Natural killer cell (primary cell): ENCODE measurements at places on chromosomes 13 and 19. TPM values are rescaled to one million over a fixed set of nuclear protein-coding genes. Genes with fewer than 3 reads are reported as not detected.

- H3K4me1 ChIP-seq = peaks cover 18% of the 10 kb centered on the region
- DNase-seq = peak; percentile 82
- peak overlapping the region; percentile 23 for H3K27ac ChIP-seq
- no peaks in the 10 kb centered on the region for H3K36me3 ChIP-seq
Measured at GRCh38 chr19:2455851-2456570, 748 bp downstream of the LMNB2 start.

DNA sequence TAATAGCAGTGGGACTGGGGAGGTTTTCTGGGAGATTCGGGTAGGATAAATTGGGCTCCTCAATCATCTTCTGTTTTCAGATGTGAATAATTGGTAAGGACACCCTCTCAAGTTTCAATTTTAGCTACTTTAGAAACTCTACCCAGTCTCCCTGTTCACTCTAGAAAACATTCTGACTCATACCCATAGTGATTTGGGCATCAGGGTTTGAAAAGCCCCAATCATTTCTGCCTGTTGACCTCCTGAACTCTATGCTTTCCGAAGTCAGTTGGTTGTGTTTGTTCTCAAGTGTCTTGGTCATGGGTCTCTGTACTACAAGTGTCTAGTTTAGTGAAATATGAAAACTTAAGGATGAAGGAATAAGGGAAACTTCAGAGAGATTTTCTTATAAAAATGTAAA lies 911.3 kb upstream of the GPC6 start:
- H3K36me3 ChIP-seq = no peaks in the 10 kb centered on the region
- no peaks in the 10 kb centered on the region for H3K27me3 ChIP-seq
- DNase-seq = no peak
- no peak overlapping the region for H3K4me3 ChIP-seq
- no peaks in the 10 kb centered on the region for H3K4me1 ChIP-seq

- peak; percentile 40 for DNase-seq
- H3K27me3 ChIP-seq = no peaks in the 10 kb centered on the region
- H3K4me1 ChIP-seq = peaks cover 12% of the 10 kb centered on the region
- no peaks in the 10 kb centered on the region for H3K36me3 ChIP-seq
- no peak overlapping the region for H3K4me3 ChIP-seq
Measured at GRCh38 chr13:40599124-40599523, 67.3 kb downstream of the FOXO1 start.

DNA sequence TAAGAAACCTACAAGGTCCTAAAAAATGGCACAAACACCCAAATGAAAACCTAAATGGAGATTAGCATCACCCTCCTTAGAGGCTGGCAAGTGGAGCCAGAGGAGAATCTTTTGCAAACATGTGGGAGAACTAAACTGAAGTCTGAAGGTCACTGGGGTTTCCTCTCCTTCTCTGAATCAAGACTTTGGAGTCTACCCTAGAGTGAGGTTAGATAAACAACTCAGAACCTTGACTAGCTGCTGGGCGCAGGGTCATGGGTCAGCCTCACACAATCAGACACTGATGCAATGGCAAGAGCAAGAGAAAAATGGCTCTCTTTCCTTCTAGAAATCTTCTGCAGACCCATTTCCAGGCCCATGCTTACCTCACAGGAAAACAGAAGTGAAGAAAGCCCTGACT lies 165.8 kb downstream of the KCTD12 start:
- H3K4me1 ChIP-seq = peaks cover 8% of the 10 kb centered on the region
- no peak overlapping the region for H3K27ac ChIP-seq
- H3K36me3 ChIP-seq = no peaks in the 10 kb centered on the region
- no peaks in the 10 kb centered on the region for H3K27me3 ChIP-seq

- peaks cover 34% of the 10 kb centered on the region for H3K36me3 ChIP-seq
- no peaks in the 10 kb centered on the region for H3K27me3 ChIP-seq
- peak; percentile 48 for DNase-seq
- peak overlapping the region; percentile 61 for H3K4me3 ChIP-seq
Measured at GRCh38 chr19:6423499-6424194, 964 bp downstream of the KHSRP start.

DNA sequence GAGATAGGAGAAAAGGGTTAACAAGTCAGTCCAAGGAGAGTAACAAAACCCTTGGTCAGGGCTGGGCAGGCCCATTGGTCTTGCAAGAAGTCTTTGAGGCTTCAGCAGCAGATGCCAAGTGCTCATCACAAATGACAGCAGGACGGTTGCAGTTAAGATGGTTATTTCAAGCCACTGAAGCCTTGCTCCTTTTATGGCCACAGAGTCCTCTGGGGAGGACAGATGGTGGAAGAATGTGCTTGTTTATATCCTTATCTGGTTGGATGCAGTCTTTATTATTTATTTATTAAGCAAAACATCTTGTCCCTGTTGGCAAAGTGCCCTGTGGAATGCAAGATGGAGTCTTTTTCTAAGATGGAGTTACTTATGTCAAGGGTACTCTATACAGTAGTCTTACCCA lies 19.2 kb upstream of the ZNF331 start:
- no peak overlapping the region for H3K27ac ChIP-seq
- H3K4me1 ChIP-seq = peaks cover 17% of the 10 kb centered on the region
- DNase-seq = no peak
- no peaks in the 10 kb centered on the region for H3K36me3 ChIP-seq
- no peaks in the 10 kb centered on the region for H3K27me3 ChIP-seq
- no peak overlapping the region for H3K4me3 ChIP-seq

MPND gene
- 38.4 TPM for total RNA-seq

ZNF581 gene
- 19.0 TPM for total RNA-seq

ZNF486 gene
- 6.8 TPM for total RNA-seq

GPR12 gene
- not detected for total RNA-seq

DNA sequence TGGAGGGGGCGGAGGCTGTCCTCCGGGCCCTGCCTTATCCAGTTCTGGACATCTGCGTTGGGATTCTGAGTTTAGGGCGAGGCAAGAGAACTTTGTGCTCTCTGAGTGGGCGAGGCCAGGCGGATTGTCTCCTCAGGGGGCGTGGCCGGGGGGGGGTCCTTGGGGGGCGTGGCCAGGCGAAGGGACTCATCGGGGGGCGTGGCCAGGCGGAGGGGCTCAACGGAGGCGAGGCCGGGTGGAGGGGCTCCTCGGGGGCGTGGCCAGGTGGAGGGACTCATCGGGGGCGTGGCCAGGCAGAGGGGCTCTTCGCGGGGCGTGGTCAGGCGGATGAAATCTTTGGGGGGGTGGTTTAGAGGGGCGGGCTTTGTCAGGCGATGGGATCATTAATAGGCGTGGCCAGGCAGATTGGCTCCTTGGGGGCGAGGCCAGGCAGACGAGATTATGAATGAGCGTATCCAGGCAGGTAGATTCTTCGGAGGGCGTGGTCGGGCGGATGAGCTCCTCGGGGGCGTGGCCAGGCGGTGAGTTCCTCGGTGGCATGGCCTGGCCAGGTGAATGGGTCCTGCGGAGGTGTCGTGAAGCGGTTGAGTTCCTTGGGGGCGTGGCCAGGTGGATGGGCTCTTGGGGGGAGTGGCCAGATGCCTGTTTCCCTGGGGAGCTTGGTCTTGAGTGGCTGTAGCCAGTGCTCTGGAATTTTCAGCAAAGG lies 10.3 kb upstream of the CACNG7 start:
- no peaks in the 10 kb centered on the region for H3K27me3 ChIP-seq
- DNase-seq = no peak
- no peaks in the 10 kb centered on the region for H3K36me3 ChIP-seq
- no peak overlapping the region for H3K4me3 ChIP-seq
- H3K27ac ChIP-seq = no peak overlapping the region

GRCh38 chr19:3607303-3608078 lies 816 bp upstream of the TBXA2R start:
- no peak overlapping the region for H3K4me3 ChIP-seq
- H3K4me1 ChIP-seq = peaks cover 52% of the 10 kb centered on the region
- H3K27me3 ChIP-seq = no peaks in the 10 kb centered on the region
- no peak overlapping the region for H3K27ac ChIP-seq
- DNase-seq = no peak

CATSPERD gene
- not detected for total RNA-seq
